ENCODE measurements at places on chromosomes 3 and 15. TPM values are rescaled to one million over a fixed set of nuclear protein-coding genes. Genes with fewer than 3 reads are reported as not detected.

Gene MINAR1
- 0.60 TPM for total RNA-seq

Gene YEATS2
- 45.0 TPM for total RNA-seq

- no peak overlapping the region for H3K4me3 ChIP-seq
- no peak overlapping the region for H3K27ac ChIP-seq
- DNase-seq, result no peak
- H3K27me3 ChIP-seq, result no peaks in the 10 kb centered on the region
Observed at GRCh38 chr3:108130701-108131474, 40.1 kb upstream of the CD47 start.

GRCh38 chr3:129965937-129966336, 8.6 kb upstream of the TRH start:
- DNase-seq, result no peak
- H3K4me1 ChIP-seq, result no peaks in the 10 kb centered on the region
- no peaks in the 10 kb centered on the region for H3K36me3 ChIP-seq
- H3K27me3 ChIP-seq, result no peaks in the 10 kb centered on the region

DNA sequence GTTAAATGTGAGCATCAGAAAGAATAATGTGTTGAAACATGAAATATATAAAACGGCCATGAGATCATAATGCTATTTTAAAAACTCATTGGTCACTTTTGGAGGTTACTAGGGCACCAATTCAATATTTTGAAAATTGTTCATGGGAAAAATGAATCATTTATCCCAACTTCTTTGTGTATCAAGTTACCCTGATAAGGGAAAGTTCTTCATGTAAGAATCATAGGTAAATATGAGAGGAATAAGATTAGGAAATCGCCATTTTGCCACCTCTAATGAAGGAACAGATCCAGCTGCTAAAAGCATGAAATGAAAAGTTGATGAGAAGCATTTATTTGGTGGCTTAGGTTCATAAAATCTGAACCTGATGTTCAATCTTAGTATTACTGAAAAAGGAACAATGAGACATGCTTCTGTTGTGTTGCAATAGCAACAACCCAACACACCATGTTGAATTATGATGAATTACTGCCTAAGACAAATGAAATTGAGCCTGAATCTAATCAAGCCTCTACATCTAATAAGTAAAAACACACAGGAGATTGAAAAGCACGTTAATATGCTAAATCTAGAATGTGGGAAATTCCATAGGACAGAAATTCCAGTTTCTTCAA, 32.5 kb downstream of the ABHD5 start:
- H3K27me3 ChIP-seq, result no peaks in the 10 kb centered on the region
- DNase-seq, result no peak
- no peak overlapping the region for H3K27ac ChIP-seq
- peaks cover 2% of the 10 kb centered on the region for H3K36me3 ChIP-seq

DNA sequence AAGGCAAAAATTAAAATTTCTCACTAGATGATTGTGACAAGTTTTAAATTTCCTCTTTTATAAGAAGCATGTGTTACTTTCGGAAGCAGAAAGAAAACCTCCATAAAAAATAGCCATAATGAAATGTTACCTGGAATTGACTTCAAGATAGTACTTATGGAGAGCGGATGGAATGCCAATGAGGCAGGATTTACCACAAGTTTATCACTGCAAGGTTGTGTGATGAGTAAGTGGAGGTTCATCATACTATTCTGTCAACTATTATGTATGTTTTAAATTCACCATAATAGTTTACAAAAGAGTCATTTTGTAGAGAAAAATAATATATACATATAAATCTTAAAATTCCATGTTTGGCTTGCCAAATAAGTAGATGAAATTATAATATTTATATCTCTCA, 230.3 kb downstream of the SCAPER start:
- no peaks in the 10 kb centered on the region for H3K27me3 ChIP-seq
- no peak overlapping the region for H3K27ac ChIP-seq
- no peaks in the 10 kb centered on the region for H3K36me3 ChIP-seq
- no peak overlapping the region for H3K4me3 ChIP-seq
- no peaks in the 10 kb centered on the region for H3K4me1 ChIP-seq
- DNase-seq, result no peak

DNA sequence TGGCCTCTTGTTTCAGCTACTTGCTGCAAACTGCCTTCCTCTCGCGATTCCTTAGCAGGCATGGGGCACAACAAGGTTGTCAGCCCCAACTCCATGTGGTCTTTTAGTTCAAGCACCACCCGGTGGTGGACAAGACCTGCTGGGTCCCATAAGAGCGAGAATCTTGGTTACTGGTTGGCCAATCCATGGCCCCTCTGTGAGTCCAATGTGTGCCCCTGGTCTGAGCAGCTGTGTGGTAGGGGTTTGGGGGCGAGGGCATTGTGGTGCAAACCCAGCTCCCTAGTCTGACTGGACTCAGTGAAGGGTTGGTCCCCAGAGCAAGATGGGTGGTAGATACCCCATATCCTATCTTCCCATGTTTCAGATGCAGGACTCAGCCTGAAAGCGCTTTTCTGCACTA, 48.8 kb downstream of the MESD start:
- no peaks in the 10 kb centered on the region for H3K27me3 ChIP-seq
- no peak overlapping the region for H3K27ac ChIP-seq
- DNase-seq, result no peak
- H3K36me3 ChIP-seq, result no peaks in the 10 kb centered on the region

DNA sequence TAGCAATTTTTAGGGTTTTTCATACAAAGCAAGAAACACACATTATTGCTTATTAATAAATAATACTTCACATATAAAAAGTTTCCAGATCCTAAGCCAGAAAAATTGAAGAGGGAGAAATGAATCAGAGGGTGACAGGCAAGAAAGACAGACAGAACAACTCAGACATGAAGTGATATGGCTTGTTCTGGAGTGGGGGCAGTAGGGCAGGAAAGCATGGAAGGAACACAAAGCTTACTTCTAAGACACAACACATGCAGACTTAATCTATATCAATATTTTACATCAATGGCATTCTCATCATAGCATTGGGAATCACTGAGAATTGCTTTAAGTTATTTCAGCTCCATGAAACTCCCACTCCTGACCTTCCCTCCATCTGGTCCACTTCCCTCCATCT, 24.4 kb downstream of the TNIK start:
- H3K36me3 ChIP-seq, result no peaks in the 10 kb centered on the region
- no peak overlapping the region for H3K27ac ChIP-seq
- no peaks in the 10 kb centered on the region for H3K27me3 ChIP-seq
- H3K4me3 ChIP-seq, result no peak overlapping the region
- DNase-seq, result no peak
- H3K4me1 ChIP-seq, result no peaks in the 10 kb centered on the region

DNA sequence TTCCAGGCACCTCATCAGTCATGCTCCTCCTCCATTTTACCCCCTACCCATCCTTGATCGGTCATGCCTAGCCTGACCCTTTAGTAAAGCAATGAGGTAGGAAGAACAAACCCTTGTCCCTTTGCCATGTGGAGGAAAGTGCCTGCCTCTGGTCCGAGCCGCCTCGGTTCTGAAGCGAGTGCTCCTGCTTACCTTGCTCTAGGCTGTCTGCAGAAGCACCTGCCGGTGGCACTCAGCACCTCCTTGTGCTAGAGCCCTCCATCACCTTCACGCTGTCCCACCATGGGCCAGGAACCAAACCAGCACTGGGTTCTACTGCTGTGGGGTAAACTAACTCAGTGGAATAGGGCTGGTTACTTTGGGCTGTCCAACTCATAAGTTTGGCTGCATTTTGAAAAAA, 52.6 kb downstream of the CAPN3 start:
- no peaks in the 10 kb centered on the region for H3K4me1 ChIP-seq
- no peaks in the 10 kb centered on the region for H3K36me3 ChIP-seq
- H3K27me3 ChIP-seq, result no peaks in the 10 kb centered on the region

- DNase-seq, result no peak
- no peaks in the 10 kb centered on the region for H3K36me3 ChIP-seq
- no peaks in the 10 kb centered on the region for H3K4me1 ChIP-seq
- no peak overlapping the region for H3K4me3 ChIP-seq
- H3K27ac ChIP-seq, result no peak overlapping the region
- H3K27me3 ChIP-seq, result no peaks in the 10 kb centered on the region
Observed at GRCh38 chr15:26883466-26883865, 16.6 kb downstream of the GABRA5 start.

- no peaks in the 10 kb centered on the region for H3K27me3 ChIP-seq
- H3K36me3 ChIP-seq, result no peaks in the 10 kb centered on the region
- no peak overlapping the region for H3K4me3 ChIP-seq
- peak; percentile 41 for DNase-seq
- H3K4me1 ChIP-seq, result no peaks in the 10 kb centered on the region
- peak overlapping the region; percentile 40 for H3K27ac ChIP-seq
Observed at GRCh38 chr3:11236588-11237461, 35.4 kb upstream of the ATG7 start.

DNA sequence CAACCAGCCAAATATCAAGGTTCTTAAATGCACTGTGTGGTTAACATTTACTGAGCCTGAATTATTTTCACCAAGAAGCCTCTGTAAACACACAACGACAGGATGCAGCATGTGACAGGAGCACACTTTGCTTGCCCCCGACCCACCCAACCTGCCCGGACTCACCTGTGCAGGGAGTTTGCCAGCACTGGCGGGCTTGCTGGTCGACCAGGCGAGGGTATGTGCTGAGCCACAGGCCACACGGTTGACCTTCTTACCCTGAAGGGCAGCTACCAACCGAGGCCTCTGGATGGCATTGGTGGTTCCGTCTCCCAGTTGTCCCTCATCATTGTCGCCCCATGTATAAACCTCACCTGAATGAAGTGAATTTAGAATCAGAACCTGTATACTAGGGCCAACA, 25.7 kb upstream of the OCA2 start:
- H3K27me3 ChIP-seq, result no peaks in the 10 kb centered on the region
- no peaks in the 10 kb centered on the region for H3K36me3 ChIP-seq
- H3K27ac ChIP-seq, result no peak overlapping the region
- no peak overlapping the region for H3K4me3 ChIP-seq

GRCh38 chr3:196219194-196219969, 3.0 kb downstream of the SLC51A start:
- H3K27me3 ChIP-seq, result no peaks in the 10 kb centered on the region
- DNase-seq, result peak; percentile 48
- H3K4me3 ChIP-seq, result no peak overlapping the region
- H3K27ac ChIP-seq, result peak overlapping the region; percentile 64
- H3K4me1 ChIP-seq, result peaks cover 17% of the 10 kb centered on the region
- H3K36me3 ChIP-seq, result no peaks in the 10 kb centered on the region

GRCh38 chr3:196643761-196644160, 4.3 kb downstream of the NRROS start:
- no peaks in the 10 kb centered on the region for H3K4me1 ChIP-seq
- no peaks in the 10 kb centered on the region for H3K36me3 ChIP-seq
- H3K27me3 ChIP-seq, result no peaks in the 10 kb centered on the region
- H3K27ac ChIP-seq, result peak overlapping the region; percentile 9
- no peak for DNase-seq

DNA sequence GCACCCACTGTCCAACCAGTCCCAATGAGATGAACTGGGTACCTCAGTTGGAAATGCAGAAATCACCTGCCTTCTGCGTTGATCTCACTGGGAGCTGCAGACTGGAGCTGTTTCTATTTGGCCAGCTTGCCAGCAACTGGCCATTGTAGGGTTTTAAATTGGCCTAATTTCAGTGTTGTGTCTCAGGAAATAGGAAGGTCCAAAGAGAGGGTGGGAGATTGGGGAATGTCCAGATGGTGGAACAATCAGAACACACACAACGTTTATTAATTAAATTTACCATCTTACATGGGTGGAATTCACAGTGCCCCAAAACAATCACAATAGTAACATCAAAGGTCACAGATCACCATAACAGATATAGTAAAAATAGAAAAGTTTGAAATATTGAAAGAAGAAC, 189.5 kb downstream of the ZNF385D start:
- H3K27me3 ChIP-seq, result no peaks in the 10 kb centered on the region
- no peak for DNase-seq
- H3K27ac ChIP-seq, result no peak overlapping the region
- H3K36me3 ChIP-seq, result no peaks in the 10 kb centered on the region
- no peaks in the 10 kb centered on the region for H3K4me1 ChIP-seq

Measured in tibial nerve (tissue), 4 donors.